Lung (tissue), 17 donors: ENCODE measurements at places on chromosomes 7 and 10.

GRCh38 chr7:2873686-2874551 is 29.8 kb upstream of the GNA12 start:
- no peak for DNase-seq

DNA sequence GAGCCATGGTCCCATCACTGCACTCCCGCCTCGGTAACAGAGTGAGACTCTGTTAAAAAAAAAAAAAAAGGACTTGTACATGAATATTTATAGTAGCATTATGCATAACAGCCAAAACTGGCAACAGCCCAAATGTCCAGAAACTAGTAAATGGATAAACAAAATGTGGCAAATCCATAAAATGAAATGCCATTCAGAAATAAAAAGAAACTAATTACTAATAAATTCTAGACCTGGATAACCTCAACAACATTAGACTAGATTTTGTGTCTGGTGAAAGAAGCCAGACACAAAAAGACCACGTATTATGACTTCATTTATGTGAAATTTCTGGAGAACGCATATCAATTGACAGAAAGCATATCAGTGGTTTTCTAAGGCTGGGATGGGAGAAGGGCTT is 74.5 kb downstream of the HPSE2 start:
- peak; percentile 18 for DNase-seq

DNA sequence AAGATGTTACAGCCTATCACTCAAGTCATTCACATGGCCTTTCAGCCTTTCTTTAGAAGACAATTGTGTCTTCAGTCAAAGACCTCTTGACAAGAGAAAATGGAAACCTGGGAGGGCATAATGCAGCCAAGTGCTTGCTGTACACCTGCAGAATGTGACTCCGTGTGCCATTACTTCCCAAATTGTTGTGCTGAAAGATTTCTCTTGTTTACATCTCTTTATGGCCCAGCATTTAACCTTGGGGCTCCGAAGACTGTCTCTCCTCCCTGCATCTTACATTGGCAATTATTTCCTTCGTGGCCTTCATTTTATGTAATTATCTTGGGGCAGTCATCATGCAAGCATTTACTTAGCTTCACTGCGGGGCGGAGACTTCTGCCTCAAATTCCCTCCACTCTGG is 287.0 kb downstream of the TCF7L2 start:
- DNase-seq = no peak

DNA sequence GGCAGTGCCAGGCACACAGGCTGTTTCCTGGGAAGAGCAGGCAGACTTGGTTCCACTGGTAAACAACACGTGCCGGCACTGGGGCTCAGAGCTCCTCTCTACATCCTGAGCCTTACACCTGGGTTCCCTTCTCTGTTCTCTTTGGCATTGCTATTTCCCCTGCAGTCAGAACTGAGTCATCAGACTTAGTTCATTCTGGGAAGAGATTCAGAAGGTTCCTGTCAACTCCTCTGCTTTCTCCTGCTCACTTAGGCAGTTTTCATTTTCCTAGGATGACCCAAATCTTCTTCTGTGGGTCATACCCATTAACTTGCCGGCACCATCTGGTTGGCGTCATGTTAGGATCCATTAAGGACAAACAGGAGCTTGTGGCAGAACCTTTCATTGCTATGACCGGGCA is 33.4 kb upstream of the LRRC18 start:
- DNase-seq = no peak

DNA sequence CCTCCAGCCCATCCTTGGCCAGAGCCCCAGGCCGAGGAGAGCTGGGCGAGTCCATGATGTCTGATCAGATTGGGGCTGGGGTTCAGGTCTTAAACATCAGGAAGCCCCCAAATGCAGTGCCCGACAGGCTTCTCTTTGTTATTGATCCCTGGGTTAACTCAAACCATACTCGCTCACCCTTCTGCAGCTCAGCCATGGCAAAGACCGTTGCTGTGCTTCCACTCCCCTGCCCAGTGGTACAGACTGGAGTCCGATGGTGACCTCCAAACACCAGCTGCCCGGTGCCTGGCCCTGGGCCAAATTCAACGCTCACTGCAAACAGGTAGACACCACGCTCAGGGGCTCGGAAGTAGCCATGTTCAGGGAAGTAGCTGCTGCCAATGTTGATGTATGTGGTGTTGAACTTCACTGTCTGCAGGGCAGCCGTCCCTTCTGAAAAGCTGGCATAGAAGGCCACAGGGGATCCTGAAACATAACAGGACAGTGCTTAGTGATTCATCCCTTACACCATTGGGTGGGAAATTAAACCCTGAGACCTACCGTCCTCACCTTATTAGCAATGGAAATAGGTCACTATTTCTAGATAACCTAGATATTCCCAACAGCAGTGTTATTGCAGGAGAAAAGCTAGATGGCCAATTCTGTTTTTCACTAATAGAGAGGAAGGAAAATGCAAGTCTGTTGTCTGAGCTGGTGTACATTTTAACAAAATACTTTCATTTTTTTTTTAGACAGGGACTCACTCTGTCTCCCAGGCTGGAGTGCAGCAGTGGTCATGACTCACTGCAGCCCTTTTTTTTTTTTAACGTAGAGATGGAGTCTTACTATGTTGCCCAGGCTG is 20.5 kb downstream of the MMRN2 start:
- DNase-seq = no peak

- no peak for DNase-seq
Observed at GRCh38 chr10:125260260-125260659, 99.9 kb upstream of the CTBP2 start.

- DNase-seq = no peak
Observed at GRCh38 chr7:154843670-154844237, 159.2 kb downstream of the PAXIP1 start.

GRCh38 chr7:129169171-129169671 is 19.2 kb upstream of the SMO start:
- DNase-seq = peak; percentile 75

- no peak for DNase-seq
Observed at GRCh38 chr7:37536706-37537105, 88.0 kb upstream of the ELMO1 start.

GRCh38 chr10:106897719-106898118 is 266.8 kb downstream of the SORCS1 start:
- peak; percentile 82 for DNase-seq

GRCh38 chr7:26101361-26102151 is 50.4 kb upstream of the NFE2L3 start:
- DNase-seq = peak; percentile 38

DNA sequence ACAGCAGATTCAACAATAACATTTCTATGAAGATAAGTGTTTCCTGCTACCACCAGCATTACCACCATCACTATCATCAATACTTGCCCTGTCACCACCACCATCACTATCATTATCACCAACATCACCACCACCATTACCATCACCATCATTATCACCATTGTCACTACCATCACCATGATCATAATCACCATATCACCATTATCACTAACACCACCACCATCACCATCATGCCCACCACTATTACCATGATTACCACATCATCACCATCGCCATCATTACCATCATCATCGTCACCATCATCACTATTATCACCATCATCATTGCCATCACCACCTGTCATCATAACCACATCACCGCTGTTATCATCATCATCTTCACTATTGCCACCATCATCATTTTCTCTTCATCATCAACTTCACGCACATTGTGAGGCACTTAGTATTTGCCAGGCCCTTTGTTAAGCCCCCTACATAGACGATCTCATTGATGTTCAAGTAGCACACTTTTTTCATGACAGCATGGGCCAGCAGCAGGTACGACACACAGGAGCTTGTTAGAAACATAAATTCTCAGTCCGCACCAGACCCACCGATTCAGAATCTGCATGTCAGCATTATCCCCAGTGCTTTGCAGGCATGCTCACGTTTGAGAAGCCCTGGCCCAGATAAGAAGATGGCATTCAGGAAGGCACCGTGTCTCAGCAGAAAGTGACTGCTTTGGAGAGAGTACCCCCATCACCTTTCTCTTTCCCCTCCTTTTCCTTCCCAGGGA is 161.1 kb downstream of the ADAM12 start:
- no peak for DNase-seq

- DNase-seq = no peak
Observed at GRCh38 chr7:131061818-131062217, 265.9 kb upstream of the MKLN1 start.

- DNase-seq = no peak
Observed at GRCh38 chr10:131928248-131929095, 27.7 kb downstream of the PPP2R2D start.

- DNase-seq = peak; percentile 88
Observed at GRCh38 chr7:105014693-105015389, 836 bp downstream of the KMT2E start.

- no peak for DNase-seq
Observed at GRCh38 chr7:87424075-87424474, 51.4 kb downstream of the ABCB4 start.

- DNase-seq = no peak
Observed at GRCh38 chr10:29141761-29142160, 147.1 kb upstream of the LYZL1 start.

- no peak for DNase-seq
Observed at GRCh38 chr10:117721873-117722272, 179.3 kb downstream of the EMX2 start.

- DNase-seq = peak; percentile 31
Observed at GRCh38 chr10:89369156-89370105, 8.4 kb upstream of the IFIT1B start.

GRCh38 chr10:26508016-26508415 is 69.9 kb downstream of the APBB1IP start:
- no peak for DNase-seq

DNA sequence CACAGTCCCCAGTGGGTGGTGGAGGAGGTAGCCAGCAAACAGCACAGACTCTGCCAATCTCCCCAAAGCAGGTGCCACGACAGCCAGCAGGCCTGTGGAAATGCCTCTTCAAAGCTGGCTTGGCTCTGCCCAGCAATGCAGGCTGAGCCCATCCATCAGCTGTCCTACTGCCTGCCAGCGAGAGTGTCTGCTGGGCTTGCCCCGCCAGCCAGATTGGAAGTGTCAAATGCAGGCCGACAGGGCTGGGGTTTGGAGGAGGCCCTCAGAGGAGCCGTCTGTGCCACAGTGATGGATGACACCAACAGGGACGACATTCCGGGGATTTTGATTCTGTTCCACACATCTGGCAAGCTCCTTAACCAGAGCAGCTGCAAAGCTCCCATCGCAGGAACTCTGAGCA is 16.7 kb downstream of the HABP2 start:
- DNase-seq = peak; percentile 21

DNA sequence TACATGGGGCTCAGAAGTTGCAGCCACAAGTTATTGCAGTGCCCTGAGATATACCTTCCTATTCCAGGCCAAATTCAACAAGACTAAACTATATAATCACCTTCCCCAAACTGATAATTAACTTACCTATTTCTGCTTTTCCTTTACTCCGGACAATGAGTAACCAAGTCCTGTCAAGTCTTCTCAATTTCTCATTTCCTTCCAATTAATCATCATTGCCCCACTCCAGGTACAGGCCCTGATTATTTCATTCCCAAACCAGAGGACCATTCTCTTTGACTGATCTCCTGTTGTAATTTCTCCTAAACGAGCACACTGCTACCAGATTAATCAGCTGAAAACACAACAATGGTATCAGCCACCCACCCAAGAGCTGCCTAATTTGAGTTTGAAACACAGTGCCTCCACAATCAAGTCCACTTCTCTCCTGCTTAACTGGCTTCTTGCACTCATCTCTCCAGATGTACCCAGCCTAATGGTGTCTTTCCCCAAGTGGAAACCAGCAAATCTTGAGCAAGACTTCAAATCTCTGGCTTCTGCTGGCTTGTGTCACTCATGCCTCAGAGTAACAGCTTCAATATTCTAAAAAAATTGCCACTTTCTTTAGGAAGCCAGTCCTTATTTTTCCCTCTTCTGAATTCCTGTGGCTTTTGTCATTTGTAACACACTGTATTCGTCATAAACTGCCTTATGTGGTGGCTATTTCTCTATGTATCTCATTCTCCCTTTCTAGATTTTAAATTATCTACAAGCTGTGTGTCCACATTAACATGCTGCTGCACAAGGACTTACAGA is 89.1 kb downstream of the CDK6 start:
- DNase-seq = no peak

GRCh38 chr10:24784923-24785322 is 61.2 kb upstream of the ARHGAP21 start:
- DNase-seq = no peak

DNA sequence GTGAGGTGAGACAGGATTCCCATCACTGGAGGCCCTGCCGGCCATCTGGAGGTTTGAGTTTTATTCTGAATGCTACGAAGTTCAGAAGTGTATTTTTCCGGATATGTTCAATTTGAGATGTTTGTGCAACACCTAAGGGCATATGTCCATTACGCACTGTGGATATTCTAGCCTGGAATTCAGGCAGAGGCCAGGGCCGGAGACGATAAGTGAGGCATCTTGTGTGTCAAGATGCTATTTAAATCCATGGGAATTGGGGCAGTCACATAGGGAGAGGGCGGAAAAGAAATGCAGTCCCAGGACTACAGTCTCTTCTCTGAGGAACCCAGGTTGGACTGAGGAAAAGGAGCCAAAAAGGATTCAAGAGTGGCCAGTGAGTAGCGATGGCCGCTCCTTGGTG is 1.9 kb upstream of the SUV39H2 start:
- no peak for DNase-seq

- no peak for DNase-seq
Observed at GRCh38 chr10:47438857-47439474, 44.9 kb downstream of the ANXA8 start.

GRCh38 chr7:157464111-157464970 is 127.5 kb downstream of the DNAJB6 start:
- peak; percentile 9 for DNase-seq

GRCh38 chr10:387909-388660 is 252.8 kb downstream of the ZMYND11 start:
- DNase-seq = peak; percentile 16

- DNase-seq = no peak
Observed at GRCh38 chr7:116708861-116709260, 36.9 kb downstream of the MET start.

DNA sequence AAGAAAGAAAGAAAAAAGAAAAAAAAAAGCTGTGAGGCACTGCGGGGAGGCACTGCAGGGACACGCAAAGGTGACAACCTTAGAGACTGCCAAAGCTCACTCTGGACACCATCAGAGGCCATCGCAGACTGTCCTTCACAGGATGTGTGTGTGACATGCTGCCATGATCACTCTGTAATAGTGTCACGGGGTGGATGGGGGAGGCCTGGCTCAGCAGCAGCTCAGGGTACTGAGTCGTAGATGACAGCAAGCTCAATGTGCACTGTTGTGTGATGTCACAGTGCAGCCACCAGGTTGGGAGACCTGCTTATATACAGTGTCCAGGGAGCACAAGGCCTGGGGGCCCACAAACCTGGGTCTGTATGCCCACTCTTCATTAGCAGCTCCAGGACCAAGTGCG is 83.3 kb downstream of the SLIT1 start:
- DNase-seq = no peak

DNA sequence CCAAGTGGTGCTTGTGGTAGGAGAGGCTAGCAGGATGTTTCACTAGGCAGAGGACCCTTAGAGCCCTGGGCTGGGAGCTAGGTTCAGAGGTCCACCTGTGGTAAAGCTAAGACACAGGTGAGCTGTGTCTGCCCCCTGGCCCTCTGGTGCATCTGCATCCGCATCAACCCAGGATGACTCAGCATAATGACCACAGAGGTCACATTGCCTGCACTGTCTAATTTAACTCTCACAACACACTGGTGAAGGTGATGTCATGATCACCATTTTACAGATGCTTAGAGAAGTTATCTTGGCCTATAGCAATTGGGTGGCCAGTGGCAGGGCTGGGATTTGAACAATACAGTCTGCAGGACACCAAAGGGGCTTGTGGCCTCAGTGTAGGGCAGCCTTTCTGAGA is 33.1 kb downstream of the HABP2 start:
- no peak for DNase-seq
